NCI-H2107 (cell line): ENCODE measurements at places on chromosomes 4 and X.

- DNase-seq: no peak
Observed at GRCh38 chr4:85557016-85557901, 82.3 kb downstream of the ARHGAP24 start.

GRCh38 chrX:42673301-42673810 is 104.6 kb downstream of the PPP1R2C start:
- DNase-seq: no peak

GRCh38 chrX:44967221-44967620 is 94.2 kb downstream of the KDM6A start:
- no peak for DNase-seq

- no peak for DNase-seq
Observed at GRCh38 chr4:153652051-153652784, 31.9 kb upstream of the TLR2 start.

- no peak for DNase-seq
Observed at GRCh38 chrX:150958177-150958576, 25.0 kb upstream of the HMGB3 start.

DNA sequence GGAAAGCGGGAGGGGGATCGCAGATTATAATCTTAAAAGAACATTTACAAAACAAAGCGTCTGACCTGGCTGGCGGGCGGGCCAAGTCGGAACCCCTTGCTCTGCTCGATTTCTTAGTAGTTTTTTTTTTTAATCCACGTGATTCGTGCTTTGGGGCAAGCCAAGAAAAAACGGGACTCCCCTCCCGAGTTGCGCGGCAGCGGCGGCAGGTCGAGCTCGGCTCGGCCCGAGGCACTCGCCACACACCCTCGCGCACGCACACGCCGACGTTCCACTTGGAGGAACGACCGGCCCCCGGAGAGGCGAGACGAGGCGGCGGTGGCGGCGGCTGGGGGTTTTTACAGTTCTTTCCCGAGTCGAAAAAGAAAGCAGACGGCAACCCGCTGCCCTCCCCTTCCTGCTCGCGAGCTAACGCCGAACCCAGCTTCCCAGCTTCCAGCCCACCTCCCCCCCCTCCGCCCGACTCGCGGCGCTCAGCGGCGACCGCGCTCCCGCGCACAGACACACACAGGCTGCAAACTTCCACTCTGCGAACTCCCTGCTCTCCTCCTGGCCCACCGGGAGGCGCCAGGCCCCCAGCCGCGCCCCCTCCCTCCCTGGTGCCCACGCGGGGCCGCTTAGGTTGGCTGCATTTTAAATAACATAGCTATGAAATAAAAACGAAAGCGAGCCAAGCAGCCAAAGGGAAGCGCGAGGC is 1.2 kb downstream of the BCOR start:
- DNase-seq: peak; percentile 24

- DNase-seq: no peak
Observed at GRCh38 chrX:132876523-132877338, 81.7 kb downstream of the HS6ST2 start.

- no peak for DNase-seq
Observed at GRCh38 chrX:101785142-101785541, 125.5 kb upstream of the ARMCX2 start.

DNA sequence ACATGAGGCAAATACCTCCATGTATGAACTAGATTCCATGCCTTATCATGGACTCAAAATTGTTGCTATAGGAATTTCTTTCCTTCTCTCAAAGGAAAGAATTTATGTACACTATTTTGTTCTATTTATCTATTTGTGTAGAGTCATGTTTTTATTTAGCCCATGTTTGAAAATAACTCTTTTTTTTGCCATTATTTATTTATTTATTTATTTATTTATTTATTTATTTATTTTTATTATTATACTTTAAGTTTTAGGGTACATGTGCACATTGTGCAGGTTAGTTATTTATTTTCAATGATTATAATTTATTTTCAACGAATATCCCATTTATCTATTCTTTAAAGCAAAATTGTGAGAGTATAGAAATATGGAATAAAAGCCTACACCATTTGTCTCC is 177.9 kb downstream of the MAGEE1 start:
- DNase-seq: no peak

- DNase-seq: no peak
Observed at GRCh38 chrX:77693594-77693993, 92.4 kb downstream of the ATRX start.

GRCh38 chrX:108001218-108001814 is 19.1 kb upstream of the TEX13B start:
- peak; percentile 41 for DNase-seq
